ENCODE measurements at places on chromosomes 12 and 14.
A peak's percentile ranks its signal among the peaks of the same experiment; 100 is the strongest.

DNA sequence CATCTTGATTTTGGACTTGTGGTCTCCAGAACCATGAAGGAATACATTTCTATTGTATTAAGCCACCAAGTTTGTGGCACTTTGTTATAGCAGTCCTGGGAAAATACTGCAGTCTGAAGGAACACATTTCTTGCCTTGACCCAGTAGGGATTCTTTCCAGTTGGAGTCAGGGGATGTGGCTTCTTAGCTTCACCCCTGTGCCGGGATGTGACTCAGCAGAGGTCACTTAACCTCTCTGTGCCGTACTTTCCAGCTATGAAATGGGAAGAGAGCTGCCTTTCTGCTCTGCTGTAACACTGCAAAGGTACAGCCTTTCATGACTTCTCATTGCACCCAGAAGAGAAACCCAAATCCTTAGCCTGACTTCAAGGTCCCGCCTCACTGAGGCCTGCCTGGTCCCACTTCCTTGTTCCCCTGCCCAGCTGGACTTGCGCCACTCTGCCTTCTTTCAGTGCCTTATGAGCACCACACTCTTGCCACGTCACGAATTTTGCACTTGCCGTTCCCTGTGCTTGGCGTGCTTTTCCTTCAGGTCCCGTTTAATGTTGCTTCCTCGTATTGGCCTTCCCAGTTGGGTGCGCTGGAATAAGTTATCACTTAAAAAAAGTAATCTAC, 24.2 kb downstream of the CHST11 start:
- DNase-seq, result no peak

DNA sequence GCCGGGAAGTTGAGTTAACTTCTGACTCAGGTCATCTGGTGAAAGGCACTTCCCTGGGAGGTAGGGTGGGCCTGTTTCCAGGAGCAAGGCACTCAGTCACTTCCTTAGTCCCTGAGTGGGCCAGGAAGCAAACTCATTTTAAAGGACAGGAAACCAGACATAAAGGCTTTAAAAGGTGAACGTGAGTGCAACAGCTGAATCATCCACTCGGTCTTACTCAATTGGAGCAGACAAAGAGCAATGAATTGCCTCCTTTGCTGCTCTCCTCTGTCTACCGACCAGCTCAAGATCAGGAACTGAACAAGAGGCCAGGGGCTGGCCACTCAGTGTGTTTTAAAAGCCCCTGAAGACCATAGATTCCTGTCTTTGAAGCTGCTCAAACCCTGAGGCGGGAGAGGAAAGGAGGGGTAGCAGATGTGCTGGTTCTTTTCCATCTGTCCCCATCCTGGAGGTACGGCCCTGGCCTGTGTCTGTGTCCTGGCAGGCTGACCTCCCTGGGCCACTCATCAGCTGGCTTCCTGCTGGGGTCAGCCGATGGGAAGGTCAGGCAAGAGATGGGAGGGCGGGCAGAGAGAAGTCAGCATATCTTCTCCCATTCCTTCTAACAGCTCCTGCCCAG, 148.9 kb downstream of the PPM1H start:
- peak; percentile 21 for DNase-seq

DNA sequence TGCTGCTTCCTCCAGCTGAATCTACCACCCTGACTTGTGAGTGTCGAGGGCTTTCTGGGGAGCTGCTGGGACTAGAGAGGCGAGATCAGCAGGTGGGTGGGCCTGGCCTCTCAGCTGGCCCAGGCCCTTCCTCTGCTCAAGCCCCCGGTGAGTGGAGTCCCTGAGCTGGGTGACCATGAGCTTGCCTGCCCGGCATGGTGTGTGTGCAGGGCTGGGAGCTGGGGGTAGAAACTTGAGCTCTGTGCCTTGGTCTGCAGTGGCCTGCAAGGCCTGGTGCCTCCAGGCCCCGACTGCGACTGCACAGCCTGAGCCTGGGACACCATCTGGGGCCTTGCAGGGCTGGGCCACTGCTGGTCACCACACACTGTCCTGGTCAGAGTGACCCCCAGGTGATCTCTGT, 67.4 kb downstream of the KIF26A start:
- DNase-seq, result no peak

GRCh38 chr12:47507221-47507620, 198.6 kb downstream of the RPAP3 start:
- no peak for DNase-seq

DNA sequence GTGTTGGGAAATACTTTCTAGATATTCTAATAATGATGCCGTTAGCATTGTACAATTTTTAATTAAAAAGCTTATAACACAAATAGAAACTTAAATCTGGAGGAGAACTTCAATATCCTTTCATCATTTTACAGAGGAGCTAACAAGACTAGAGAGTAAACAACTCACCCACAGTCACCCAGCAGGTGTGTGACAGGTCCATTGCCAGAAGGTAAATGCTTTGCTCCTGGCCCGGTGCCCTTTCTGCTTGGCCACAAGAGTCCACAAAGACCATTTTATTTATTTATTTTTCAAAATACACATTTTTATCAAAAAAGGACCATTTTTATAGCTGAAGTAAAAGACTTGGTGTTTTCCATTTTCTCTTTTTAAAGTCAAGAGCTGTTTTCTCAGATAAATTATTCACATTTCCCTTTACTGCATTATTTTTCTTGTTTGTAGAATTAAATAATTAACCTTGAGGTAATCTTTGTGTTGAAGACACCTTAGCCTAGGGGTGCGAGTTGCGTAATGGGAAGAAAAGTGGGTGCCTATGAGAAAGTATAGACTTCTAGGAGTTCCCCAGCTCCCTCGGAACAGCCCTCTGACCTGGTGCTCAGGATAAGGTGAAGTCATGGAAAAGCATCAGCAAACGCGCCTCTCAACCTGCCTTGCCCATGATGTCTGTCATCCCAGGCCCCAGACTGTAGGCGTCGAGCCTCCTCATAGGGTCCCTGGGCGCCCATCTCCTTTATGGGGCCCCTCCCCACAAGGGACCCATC, 26.3 kb upstream of the AMIGO2 start:
- no peak for DNase-seq

GRCh38 chr12:15984963-15985362, 73.8 kb downstream of the DERA start:
- DNase-seq, result no peak

DNA sequence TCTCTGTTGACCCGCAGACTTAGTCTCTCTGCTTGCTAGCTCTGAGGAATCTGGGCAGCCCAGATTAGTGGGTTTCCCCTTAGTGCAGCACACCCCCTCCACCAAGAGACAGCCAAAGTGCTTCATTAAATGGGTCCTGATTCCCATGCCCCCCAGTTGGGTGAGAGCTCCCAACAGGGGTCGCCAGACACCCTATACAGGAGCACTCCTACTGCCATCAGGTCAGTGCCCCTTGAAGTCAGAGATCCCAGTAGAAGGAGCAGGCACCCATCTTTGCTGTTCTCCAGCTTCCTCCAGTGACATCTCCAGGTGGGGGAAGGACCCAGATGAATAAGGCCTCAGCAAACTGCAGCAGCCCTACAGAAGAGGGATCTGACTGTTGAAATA, 36.7 kb upstream of the C14orf132 start:
- no peak for DNase-seq

DNA sequence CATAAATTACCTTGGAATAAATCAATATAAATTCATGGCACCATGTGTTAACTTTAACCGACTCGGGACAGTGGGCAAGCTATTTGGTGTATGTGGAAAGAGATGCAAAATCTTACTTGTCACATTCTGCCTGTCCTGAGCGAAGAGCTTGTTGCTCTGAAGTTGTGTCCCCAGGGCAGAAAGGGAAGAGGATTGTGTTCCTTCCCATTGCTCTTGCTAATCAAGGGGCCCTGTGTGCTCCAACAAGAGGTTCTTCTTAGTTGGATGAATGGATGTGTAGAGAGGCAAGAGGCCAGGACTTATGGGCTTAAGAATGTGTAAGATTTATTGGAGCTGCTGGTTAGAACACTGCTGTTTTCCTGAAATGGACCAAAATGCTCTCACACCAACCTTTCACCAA, 36.5 kb upstream of the FRS2 start:
- DNase-seq, result no peak
